CD8-positive, alpha-beta T cell (primary cell): ENCODE measurements at places on chromosomes 6 and 20.

GRCh38 chr6:842141-842540, 149.2 kb upstream of the EXOC2 start:
- DNase-seq = no peak

DNA sequence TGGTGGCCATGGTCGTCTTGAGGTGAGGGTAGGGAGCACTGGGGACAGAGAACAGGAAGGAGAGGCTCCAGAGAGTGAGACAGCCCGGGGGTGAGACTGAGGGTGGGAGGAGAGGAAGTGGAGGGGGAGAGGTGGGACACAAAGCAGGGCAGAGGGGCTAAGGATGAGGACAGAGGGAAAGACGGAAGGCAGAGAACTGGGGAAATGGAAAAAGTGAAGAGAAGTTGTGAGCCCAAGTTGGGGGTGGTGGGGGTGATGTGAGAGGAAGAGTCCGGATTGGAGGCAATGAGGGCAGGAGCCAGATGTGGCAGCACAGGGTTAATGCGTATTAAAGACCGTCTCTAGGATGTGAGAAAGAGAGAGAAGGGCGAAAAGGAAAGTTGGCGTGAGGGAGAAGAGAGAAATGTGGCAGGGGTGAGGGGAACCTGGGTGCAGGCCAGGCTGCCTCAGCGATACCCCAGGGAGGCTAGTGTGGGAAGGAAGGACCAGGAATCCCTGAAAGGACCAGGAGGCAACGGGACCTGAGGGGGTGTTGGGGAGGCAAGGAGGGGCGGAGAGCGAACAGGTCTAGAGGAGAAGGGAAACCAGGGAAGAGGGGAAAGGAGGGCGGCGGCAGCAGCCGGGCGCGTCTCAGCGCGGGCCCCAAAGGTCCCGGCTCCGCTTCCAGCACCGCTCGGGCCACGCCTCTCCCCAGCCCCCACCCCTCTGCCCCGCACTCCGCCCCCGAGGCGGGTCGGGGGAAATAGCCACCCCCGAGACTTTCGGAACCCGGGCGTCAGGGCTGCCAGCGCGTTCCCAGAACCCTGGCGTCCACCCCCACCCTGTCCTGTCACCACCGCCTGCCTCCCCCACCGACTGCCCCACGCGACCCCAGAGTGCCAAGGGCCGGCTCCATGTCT, at the start of gene PPP1R18:
Gene PPP1R18 (minus strand): TSS at position 637 of the 899 bp plus-strand sequence. CDS start 627 bp downstream, at position 10.
- peak; percentile 84 for DNase-seq

- no peak for DNase-seq
These were observed 714.8 kb downstream of the DHX35 start for GRCh38 chr20:39676857-39677391.

GRCh38 chr6:125346926-125347563, 45.3 kb upstream of the HDDC2 start:
- DNase-seq = no peak

- no peak for DNase-seq
These were observed 642 bp downstream of the GZF1 start for GRCh38 chr20:23362392-23363256.
